Endothelial cell of umbilical vein (primary cell): ENCODE measurements at places on chromosomes 1 and 21. TPM values are rescaled to one million over a fixed set of nuclear protein-coding genes. Genes with fewer than 3 reads are reported as not detected.
A peak's percentile ranks its signal among the peaks of the same experiment; 100 is the strongest.

CHI3L2 gene
- not detected in 2 replicates for total RNA-seq

- H3K27ac ChIP-seq, result no peak overlapping the region
- no peak for DNase-seq
- H3K36me3 ChIP-seq, result peaks cover 2% of the 10 kb centered on the region
- H3K27me3 ChIP-seq, result no peaks in the 10 kb centered on the region
- no peak overlapping the region for H3K4me3 ChIP-seq
These were observed 3.6 kb downstream of the C1orf174 start for GRCh38 chr1:3896396-3897000.

DNA sequence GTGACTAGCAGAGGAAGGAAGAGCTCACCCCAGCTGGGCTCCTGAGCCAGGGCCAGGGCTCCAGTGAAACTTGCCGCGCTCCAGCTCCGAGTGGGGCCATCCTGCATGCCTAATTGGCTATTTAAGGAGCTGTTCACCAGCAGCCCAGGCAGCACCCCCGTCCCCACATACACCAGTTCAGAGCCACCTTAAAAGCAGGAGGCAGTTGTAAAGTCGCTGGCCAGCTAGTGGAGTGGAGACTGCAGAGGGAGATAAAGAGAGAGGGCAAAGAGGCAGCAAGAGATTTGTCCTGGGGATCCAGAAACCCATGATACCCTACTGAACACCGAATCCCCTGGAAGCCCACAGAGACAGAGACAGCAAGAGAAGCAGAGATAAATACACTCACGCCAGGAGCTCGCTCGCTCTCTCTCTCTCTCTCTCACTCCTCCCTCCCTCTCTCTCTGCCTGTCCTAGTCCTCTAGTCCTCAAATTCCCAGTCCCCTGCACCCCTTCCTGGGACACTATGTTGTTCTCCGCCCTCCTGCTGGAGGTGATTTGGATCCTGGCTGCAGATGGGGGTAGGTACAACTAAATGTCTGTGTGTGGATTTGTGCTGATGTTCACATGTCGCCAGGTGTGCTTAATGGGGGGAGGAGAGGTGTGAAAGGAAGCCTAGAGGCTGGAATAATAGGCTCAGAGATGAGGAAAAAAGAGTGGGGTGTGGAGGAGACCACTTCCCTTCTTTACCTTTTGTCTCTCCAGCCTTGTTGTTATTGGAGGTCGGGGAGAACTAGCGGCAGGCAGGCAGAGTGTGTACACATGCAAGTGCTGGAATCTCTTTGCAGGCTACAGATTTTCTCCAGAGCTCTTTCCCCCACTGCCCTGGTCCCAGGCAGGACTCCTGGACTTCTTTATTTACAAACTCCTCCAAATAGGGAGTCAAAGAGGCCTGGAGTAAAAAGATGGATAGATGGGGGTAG is at the start of gene CA14:
Gene CA14, plus strand, starts transcription at position 151 of the 962 bp plus-strand sequence. Its CDS starts 355 bp downstream, at position 506.
- no peak for DNase-seq
- H3K4me1 ChIP-seq, result peaks cover 7% of the 10 kb centered on the region
- no peaks in the 10 kb centered on the region for H3K36me3 ChIP-seq
- peaks cover 27% of the 10 kb centered on the region for H3K27me3 ChIP-seq
- no peak within 1 kb of the TSS for H3K4me3 ChIP-seq

CD52 gene
- total RNA-seq, result not detected in 2 replicates

DNA sequence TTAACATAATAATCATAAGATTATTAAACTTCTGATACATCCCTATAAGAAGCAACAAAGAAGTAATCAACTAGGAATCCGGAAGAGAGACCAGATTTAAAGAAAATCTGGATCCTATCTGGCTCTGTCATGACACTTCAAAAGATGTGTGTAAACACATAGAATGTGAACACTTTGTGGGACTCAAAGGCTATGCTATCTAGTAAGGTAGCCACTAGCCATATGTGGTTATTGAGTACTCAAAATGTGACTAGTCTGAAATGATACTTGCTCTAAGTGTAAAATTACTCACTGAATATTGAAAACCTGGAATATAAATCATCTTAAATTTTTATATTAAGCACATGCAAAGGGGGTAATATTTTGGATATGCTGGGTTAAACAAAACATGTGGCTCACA is 8.7 kb downstream of the FUBP1 start:
- no peak overlapping the region for H3K27ac ChIP-seq
- peaks cover 12% of the 10 kb centered on the region for H3K36me3 ChIP-seq
- no peaks in the 10 kb centered on the region for H3K27me3 ChIP-seq
- no peak overlapping the region for H3K4me3 ChIP-seq

GRCh38 chr1:23791516-23792047 is 637 bp downstream of the LYPLA2 start:
- H3K4me1 ChIP-seq, result peaks cover 22% of the 10 kb centered on the region
- DNase-seq, result no peak
- peak overlapping the region; percentile 99 for H3K4me3 ChIP-seq
- H3K27ac ChIP-seq, result peak overlapping the region; percentile 67

TTC3 gene
- 104 and 113 TPM in 2 replicates for total RNA-seq

DEPDC1 gene
- 26.0 and 30.4 TPM in 2 replicates for total RNA-seq
